ENCODE measurements at places on chromosomes 4 and X.
A peak's percentile ranks its signal among the peaks of the same experiment; 100 is the strongest.

- DNase-seq: no peak
Observed at GRCh38 chrX:87160435-87161010, 357.1 kb upstream of the KLHL4 start.

DNA sequence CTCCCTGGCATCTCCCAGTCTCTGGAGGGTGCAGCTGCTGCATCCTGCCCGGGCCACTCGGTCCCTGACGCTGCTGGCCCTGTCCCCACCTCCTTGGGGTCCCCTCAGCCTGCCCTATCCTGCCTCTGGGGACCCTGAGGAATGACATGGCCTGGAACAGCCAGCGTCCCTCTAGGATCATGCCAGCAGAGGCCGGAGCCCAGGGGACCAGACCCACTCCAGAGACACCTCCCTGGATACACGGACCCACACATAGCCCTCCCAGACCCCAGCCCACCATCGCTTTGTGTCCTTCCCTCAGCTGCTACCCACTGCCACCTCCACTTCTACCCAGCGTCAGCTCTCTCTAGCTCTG is 35.5 kb downstream of the CPLX1 start:
- DNase-seq: no peak

DNA sequence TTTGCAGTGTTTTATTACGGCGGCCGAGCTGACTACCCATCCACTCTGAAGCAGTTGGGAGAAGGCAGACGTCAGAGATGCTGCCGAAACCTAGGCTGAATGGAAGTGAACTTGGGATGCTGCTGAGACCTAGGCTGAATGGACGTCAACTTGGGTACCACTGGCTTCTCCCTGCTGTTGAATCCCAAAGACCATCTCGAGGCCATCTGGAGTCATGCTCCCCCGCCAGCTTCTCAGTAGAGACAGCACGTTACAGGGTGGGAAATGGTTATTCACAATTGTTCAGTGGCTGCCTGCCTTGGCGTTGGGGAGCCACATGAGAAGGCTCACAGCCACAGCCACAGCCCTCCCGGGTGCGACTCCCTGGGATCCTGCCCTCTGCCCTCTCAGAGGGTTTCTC is 40.9 kb downstream of the P2RY8 start:
- no peak for DNase-seq

GRCh38 chr4:82217986-82218715 is 155.6 kb downstream of the HNRNPD start:
- DNase-seq: peak; percentile 3

DNA sequence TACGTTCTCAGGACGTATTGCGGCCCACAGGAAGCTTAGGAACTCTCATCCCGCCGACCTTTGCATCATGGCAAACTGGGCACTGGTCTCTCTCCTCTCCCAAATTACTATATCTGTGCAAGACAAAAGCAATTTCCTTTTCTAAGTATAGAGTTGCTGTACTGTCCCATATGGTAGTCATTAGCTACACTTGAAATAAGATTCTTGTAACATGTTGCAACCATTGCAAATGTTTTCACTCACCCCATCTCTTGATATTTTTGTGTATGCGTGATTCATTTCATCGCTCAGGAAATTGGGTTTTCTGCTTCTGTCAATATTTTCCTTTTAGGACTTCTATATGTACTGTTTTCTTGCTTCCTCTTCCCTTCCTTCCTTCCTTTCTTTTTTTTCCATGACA is 15.7 kb downstream of the ARMCX6 start:
- peak; percentile 13 for DNase-seq

DNA sequence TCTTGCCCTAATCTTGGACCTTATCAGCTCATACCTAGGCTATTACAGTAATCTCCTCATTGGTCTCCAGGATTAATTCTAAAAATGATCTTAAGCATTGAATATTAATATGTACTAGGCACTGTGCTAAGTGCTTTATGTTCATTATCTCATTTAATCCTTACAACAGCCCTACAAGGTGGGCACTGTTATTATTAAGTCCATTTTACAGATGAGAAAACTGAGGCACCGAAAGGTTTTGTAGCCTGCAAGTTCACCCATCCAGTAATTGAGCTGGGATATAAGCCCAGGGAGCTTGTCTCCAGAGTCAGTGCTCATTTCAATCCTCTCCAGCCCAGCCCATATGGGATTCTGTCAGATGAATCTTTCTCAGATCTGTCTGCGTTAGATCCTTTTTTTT is 20.8 kb downstream of the SLC25A43 start:
- DNase-seq: no peak

DNA sequence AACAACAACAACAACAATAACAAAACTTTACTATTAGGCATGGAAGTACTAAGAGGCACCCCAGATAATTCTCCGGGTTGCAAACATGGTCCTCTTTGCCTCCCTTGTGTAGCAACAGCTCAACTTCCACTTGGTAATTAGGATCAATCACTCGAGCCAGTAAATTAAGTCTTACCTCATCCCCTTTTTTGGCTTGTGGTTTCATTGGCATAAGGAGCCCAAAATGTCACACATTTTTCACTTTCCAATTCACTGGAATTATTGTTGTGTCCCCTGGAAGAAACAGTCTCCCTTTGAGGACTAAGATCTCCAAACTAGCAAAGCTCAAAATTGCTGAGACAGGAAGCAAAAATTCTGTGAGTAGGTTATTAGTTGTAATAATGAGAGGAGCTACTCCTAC is 49.2 kb upstream of the HSD17B10 start:
- no peak for DNase-seq

- no peak for DNase-seq
Observed at GRCh38 chr4:181520790-181521189, 722.4 kb upstream of the TENM3 start.

GRCh38 chrX:40327085-40327484 is 229.3 kb upstream of the BCOR start:
- DNase-seq: no peak

DNA sequence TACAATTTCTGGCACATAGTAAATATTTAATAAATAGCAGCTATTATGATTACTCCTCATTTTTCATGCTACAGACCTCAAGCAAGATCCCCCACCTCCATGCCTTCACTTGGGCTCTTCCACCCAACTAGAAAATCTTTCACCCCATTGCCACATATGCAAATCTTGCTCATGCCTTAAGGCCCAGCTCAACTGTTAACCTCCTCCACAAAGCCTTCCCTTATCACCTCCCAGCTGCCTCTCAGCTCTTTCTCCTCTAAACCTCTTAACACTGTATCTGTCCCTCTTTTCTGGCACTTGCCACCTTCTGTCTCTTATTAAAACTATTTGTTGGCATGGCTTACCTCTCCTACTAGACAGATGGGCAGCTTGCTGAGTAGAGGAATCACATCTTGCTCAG is 51.5 kb downstream of the PJA1 start:
- DNase-seq: no peak

GRCh38 chr4:108355186-108355901 is 186.6 kb upstream of the LEF1 start:
- DNase-seq: no peak

DNA sequence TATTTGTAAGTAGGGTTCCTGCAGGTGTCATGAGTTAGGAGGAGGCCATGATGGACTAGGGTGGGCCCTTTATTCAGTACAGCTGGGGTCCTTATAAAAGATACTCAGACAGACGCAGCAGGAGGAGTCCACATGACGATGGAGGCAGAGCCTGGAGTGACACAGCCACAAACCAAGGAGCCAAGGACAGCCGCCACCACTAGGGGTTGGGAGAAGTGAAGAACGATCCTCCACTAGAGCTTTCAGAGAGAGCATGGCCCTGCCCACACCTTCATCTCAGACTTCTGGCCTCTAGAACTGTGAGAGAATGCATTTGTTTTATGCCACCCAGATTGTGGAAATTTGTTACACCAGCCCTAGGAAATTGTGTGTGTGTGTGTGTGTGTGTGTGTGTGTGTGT is 31.1 kb downstream of the JAKMIP1 start:
- DNase-seq: no peak

GRCh38 chr4:72817012-72817411 is 248.0 kb upstream of the ADAMTS3 start:
- DNase-seq: peak; percentile 59

- DNase-seq: no peak
Observed at GRCh38 chrX:9442056-9442455, 22.8 kb upstream of the TBL1X start.

DNA sequence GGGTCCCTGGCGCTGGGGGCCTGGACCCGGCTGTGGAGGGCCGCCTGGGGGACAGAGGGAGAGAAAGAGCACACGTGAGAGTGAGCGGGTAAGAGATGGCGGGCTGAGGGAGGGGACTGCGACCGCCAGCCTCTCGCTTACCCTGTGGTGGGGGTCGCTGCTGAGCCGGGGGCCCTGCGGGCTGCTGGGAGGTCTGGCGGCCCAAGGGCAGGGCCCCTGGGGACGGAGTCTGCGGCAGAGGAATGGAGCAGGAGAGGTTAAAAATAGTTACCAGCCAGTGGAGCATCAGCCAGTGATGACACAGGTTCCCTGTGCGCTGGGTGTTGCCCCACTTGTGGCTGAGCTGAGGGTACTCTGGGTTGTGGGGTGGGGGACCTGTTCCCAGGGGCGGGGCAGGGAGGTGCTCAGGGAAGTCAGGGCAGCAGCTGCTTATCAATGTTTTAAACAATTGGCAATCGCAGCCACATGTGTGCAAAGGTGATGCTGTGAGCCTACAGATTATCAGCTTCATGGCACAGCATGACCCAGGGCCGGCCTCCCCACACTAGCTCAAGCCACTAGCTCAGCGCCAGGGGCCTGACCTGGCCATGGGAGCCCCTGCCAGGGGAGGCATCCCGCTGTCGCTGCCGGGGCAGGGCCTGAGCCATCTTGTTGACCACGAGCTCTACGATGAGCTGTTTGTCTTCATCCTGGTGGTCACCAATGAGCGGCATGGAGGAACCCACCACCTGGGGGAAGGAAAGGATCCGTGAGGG is 7.5 kb upstream of the TIMP1 start:
- no peak for DNase-seq

GRCh38 chr4:101696276-101697010 is 94.1 kb upstream of the BANK1 start:
- DNase-seq: no peak

GRCh38 chr4:94852616-94853015 is 94.9 kb downstream of the BMPR1B start:
- DNase-seq: peak; percentile 7

- DNase-seq: no peak
Observed at GRCh38 chr4:2368746-2369437, 49.6 kb downstream of the ZFYVE28 start.

DNA sequence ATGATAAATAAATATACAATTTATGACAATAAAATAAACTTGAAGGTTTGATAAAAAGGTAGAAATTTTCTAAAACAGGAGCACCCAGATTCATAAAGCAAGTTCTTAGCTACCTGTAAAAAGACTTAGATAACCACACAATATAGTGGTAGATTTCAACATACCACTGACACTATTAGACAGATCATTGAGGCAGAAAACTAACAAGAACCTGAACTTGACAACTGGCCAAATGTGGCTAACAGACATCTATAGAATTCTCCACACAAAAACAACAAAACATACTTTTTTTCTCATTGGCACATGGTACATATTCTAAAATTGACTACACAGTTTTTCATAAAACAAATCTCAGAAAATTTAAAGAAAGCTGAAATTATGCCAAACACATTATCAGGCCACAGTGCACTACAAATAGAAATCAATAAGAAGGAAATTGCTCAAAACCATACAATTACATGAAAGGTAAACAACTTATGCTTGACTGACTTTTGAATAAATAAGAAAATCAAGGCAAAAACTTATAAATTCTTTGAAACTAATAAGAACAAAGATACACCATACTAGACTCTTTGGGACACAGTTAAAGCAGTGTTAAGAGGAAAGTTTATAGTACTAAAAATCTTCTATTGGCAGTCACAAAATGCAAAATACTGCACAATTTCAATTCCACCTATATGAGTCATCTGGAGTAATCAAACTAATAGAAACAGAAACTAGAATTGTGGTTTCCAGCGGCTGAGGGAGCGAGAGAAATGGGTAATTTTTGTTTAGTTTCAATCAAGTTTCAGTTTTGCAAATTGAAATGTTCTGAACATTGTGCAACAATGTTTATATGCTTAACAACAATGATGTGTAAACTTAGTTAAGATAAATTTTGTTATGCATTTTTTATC is 925.6 kb downstream of the SH3BGRL start:
- DNase-seq: no peak

GRCh38 chr4:56648021-56648823 is 32.9 kb downstream of the HOPX start:
- DNase-seq: no peak

- DNase-seq: no peak
Observed at GRCh38 chr4:15765910-15766697, 12.0 kb upstream of the CD38 start.

GRCh38 chrX:110248578-110248977 is 69.3 kb downstream of the AMMECR1 start:
- no peak for DNase-seq

GRCh38 chrX:11100281-11101035 is 10.7 kb upstream of the HCCS start:
- DNase-seq: peak; percentile 76

DNA sequence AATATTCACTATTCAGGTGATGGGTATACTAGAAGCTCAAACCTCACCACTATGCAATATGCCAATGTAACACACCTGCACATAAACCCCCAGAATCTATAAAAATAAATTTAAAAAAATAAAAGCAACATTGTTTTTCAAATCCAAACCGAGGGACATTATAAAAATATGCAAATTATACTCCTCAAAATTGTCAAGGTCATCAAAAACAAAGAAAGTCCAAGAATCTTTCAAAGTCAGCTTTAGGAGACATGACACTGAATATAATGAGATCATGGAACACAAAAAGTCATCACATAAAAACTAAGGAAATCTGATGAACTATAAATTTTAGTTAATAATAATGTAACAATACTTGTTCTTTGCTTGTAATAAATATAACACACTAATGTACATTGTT is 43.2 kb upstream of the AR start:
- no peak for DNase-seq

GRCh38 chr4:93396272-93396671 is 432.3 kb upstream of the ATOH1 start:
- peak; percentile 31 for DNase-seq

DNA sequence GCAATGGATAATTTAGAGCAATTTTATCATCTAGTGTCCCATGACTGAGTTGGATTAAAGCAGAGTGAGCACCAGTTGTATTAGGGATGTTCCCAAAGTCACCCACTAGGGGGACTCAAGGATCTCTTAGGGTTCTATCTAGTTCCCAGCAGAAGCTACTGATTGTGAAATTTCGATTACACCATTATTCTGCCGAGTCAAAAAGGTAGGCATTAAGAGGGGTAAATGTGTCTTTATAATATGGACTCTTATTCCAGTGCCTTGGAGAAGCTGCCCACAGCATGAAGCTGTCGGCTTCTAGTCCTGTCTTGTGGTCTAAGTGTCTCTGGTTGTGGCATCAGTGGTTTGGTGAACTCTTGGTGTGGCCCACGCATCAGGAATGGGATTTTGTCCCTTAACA is 53.3 kb downstream of the RGS12 start:
- DNase-seq: peak; percentile 90

DNA sequence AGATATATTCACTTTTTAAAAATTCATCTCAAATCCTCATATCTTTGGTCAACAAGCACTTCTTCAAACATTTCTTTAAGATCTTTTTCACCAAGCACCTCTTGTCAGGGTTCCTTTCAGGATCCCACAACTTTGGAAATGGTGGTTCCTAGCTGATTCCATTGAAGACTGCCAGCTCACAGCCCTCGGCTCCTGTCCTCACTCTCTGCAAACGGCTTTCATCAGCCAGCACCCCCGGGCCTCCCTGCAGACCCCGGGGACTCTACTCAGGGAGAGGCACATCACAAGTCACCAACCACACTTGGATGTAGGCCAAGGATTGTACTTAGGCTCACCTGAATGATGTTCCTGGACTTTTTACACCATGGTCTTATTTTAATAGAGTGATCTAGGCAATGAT is 20.0 kb downstream of the ZBTB33 start:
- DNase-seq: no peak

All from cardiac fibroblast (primary cell).